Stimulated activated CD8-positive, alpha-beta memory T cell treated with anti-CD3 and anti-CD28 coated beads, Interleukin-7, amount 100 ng/mL, for 24 hours (primary cell): ENCODE measurements at places on chromosomes 2 and 18.

GRCh38 chr2:120894966-120895365, 159.3 kb downstream of the GLI2 start:
- DNase-seq, result no peak

DNA sequence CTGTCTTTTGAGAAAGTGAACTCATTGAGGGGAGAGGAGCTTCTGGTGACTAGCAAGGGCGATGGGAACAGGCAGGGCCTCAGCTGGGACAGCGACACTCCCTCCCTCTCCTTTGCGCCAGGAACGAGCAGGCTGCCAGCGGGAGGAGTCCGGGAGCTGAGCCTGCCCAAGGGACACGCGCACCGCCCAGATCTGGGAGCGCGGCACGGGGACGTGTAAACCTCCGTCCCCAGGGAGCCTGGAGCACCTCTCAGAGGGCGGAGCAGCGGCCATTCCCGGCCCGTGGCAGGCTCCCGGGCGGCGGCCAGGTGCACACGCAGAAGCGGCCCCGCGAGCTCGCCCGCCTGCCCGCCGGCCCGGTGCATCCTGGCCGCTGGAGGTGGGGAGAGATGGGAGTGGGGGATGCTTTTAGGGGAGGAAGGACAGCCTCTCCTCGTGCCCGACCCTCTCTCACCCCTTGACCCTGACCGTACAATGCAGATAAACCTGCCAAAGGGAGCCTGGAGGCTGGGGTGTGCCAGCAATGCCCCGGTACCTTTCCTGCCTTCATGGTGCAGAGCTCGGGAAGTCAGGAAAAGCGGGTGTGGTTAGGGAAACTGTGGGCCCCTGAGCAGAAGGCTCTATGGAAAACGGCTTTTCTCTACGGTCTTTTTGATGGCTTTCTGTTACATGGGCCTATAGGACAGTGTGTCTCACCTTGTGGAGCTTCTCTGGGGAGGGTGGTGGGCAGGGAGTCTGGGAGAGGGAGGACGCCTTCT, 2.2 kb downstream of the AQP4 start:
- DNase-seq, result no peak

- no peak for DNase-seq
Measured at GRCh38 chr2:54909001-54909400, 141.2 kb downstream of the RTN4 start.

GRCh38 chr18:55763805-55764204, 175.8 kb upstream of the TCF4 start:
- DNase-seq, result no peak

DNA sequence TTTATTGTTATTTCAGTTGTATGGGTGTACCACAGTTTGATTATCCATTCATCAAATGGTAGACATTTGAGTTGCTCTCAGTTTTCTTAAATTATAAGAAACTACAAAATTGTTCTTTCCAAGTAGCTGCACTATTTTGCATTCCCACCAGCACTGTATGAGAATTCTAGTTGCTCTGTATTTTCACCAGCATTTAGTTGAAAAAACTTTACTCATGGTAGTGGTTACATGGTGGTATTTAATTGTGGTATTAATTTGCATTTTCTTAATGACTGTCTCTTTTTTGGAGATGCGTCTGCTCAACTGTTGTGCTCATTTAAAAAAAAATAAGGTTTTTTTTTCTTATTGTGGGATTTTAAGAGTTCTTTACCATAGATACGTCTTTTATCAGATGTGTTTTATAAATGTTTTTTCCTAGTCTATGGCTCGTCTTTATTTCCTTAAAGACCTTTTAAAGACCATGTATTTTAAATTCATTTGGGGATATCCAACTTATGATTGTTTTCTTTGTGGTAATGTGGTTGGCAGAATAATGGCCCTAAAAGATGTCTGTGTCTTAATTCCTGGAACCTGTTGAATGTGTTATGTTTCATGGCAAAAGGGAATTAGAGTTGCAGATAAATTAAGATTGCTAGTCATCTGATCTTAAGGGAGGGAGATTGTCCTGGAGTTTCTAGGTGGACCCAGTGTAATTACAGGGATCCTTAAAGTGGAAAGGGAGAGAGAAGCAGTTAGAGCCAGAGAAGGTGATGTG, 37.4 kb downstream of the UBE2F start:
- no peak for DNase-seq

GRCh38 chr18:68965817-68966216, 167.9 kb downstream of the CCDC102B start:
- no peak for DNase-seq

- DNase-seq, result no peak
Measured at GRCh38 chr2:182048088-182048487, 62.4 kb downstream of the PPP1R1C start.

GRCh38 chr2:501130-501529, 176.1 kb downstream of the TMEM18 start:
- no peak for DNase-seq

- no peak for DNase-seq
Measured at GRCh38 chr2:20317197-20317596, 33.4 kb downstream of the PUM2 start.

- DNase-seq, result no peak
Measured at GRCh38 chr2:169512525-169512924, 3.0 kb downstream of the KLHL41 start.

GRCh38 chr2:231412618-231412963, 17.1 kb downstream of the B3GNT7 start:
- no peak for DNase-seq
